ENCODE measurements at places on chromosomes 7 and 10. TPM values are rescaled to one million over a fixed set of nuclear protein-coding genes. Genes with fewer than 3 reads are reported as not detected.

Gene NUDT13
- 3.8 TPM for total RNA-seq

Gene SAMD9
- 7.7 TPM for total RNA-seq

Gene DNAH11
- total RNA-seq: 24.7 TPM

Gene ANTXRL
- not detected for total RNA-seq

Gene LDB1
- total RNA-seq: 81.6 TPM

Gene PFKP
- total RNA-seq: 49.8 TPM

Gene GSTO1
- 47.2 TPM for total RNA-seq

Gene DUSP5
- 13.5 TPM for total RNA-seq

Gene WNT8B
- total RNA-seq: 0.15 TPM

Gene STN1
- total RNA-seq: 41.6 TPM

Gene SUGCT
- 1.7 TPM for total RNA-seq

Gene ADAM12
- 1.3 TPM for total RNA-seq

Gene BAMBI
- total RNA-seq: 28.3 TPM

Gene FLNC
- total RNA-seq: 24.2 TPM

Gene ZNF117
- 100 TPM for total RNA-seq

Gene LIPN
- total RNA-seq: 0.55 TPM

Gene NUTM2D
- 7.8 TPM for total RNA-seq

Gene IQUB
- 17.4 TPM for total RNA-seq

Gene PDK4
- total RNA-seq: 42.3 TPM

Gene CXCL12
- total RNA-seq: 91.4 TPM

Gene VAX1
- total RNA-seq: not detected

Gene C10orf143
- 3.0 TPM for total RNA-seq

Gene SPOCK2
- 103 TPM for total RNA-seq

Gene TFPI2
- total RNA-seq: 4.9 TPM

Gene NRG3
- total RNA-seq: 2.0 TPM

Gene OR2A12
- 0.06 TPM for total RNA-seq

Gene AUTS2
- total RNA-seq: 115 TPM

Gene LRRD1
- 0.63 TPM for total RNA-seq

Gene SPDYE2B
- total RNA-seq: not detected

Gene PALD1
- 15.5 TPM for total RNA-seq

Gene PRSS37
- not detected for total RNA-seq

Gene OR2A7
- total RNA-seq: 6.5 TPM

Gene HELLS
- total RNA-seq: 15.1 TPM

Gene FAM180A
- 1.9 TPM for total RNA-seq

Gene RARRES2
- total RNA-seq: 161 TPM

Gene EPDR1
- 65.2 TPM for total RNA-seq

Gene HTR7
- total RNA-seq: 0.65 TPM

Gene HOXA7
- 2.2 TPM for total RNA-seq

Gene SKIDA1
- total RNA-seq: 1.4 TPM
